CD4-positive, alpha-beta T cell (primary cell): ENCODE measurements at places on chromosomes 2 and 18. TPM values are rescaled to one million over a fixed set of nuclear protein-coding genes. Genes with fewer than 3 reads are reported as not detected.
A peak's percentile ranks its signal among the peaks of the same experiment; 100 is the strongest.

- no peaks in the 10 kb centered on the region for H3K27me3 ChIP-seq
- no peak overlapping the region for H3K4me3 ChIP-seq
- no peaks in the 10 kb centered on the region for H3K4me1 ChIP-seq
- DNase-seq, result no peak
- H3K27ac ChIP-seq, result no peak overlapping the region
Observed at GRCh38 chr2:173386738-173387065, 32.0 kb downstream of the CDCA7 start.

DNA sequence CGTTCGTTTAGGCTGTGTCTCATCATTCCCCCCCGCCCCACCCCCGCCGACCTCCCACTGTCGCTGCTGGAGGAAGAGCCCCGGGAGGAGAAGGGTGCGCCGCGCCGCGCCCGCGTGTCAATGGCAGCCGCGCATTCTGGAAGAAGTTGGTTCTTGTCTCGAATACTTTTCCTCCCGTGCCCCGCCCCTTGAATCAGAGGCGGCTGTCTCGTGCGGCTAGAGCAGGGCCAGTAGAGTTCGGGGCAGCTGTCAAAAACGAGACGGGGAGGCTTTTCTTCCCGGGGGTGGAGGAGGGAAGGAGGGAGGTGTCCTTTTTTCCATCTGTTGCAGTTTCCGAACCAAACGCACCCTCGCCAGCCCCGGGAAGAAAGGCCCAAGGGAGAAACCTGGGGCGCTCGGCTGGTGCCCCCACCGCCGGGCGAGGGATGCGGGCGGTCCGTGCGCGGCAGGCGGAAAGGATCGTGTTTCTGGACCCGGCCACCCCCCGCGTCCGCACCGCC, 410 bp upstream of the TGIF1 start:
- peak overlapping the region; percentile 90 for H3K4me3 ChIP-seq
- peaks cover 55% of the 10 kb centered on the region for H3K4me1 ChIP-seq
- H3K27ac ChIP-seq, result peak overlapping the region; percentile 98
- peak; percentile 70 for DNase-seq

GRCh38 chr2:39494784-39495251, 57.7 kb upstream of the MAP4K3 start:
- no peaks in the 10 kb centered on the region for H3K4me1 ChIP-seq
- no peaks in the 10 kb centered on the region for H3K36me3 ChIP-seq
- no peaks in the 10 kb centered on the region for H3K27me3 ChIP-seq
- DNase-seq, result no peak
- H3K27ac ChIP-seq, result no peak overlapping the region

DNA sequence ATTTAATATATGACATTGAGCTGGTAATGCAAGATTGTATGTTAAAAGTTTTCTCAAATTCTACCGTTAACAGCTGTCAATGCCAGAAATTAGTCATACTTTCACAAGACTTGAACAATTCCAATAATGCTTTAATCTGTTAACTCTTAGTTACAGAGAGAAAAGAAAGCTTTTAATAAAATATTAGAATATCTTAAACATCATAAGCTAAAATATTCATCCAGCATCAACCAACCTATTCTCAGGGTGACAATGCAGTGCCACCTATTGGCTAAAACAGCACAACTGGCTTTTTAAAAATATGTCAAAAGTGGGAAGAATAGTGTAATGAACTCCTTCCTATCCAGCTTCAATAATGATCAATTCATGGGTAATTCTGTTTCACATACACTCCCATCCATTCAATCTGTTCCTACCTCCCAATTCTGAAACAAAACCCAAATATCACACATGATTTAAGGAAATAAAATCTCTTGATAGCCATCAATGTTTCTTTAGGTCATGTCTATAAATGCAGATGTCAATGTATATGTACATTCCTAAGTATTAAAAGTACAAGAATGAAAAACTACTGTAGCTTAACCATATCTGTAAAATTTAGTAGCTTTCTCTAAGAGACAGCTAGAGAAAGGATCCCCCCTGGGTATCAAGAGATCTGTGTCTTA, 79.8 kb upstream of the CCDC141 start:
- no peaks in the 10 kb centered on the region for H3K36me3 ChIP-seq
- H3K27me3 ChIP-seq, result no peaks in the 10 kb centered on the region
- DNase-seq, result peak; percentile 36

DNA sequence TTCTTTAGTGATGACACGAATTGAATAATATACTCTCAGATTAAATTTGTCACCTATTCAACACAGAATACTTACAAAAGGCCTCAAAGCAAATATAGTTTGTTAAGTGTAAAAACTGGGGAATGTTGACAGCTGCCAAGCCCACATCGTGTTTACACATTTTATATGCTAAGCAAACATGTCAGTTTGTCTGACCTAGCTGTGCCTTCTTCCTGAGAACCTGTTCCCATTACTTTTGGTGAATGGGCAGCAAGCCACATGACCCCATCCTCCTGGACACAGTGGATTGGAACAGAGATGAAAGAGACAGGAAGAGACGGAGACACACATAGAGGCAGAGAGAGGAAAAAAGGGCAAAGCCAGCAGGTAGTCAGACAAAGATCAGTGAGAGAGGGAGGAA, 22.9 kb upstream of the CUL3 start:
- H3K4me1 ChIP-seq, result no peaks in the 10 kb centered on the region
- H3K27me3 ChIP-seq, result no peaks in the 10 kb centered on the region
- H3K4me3 ChIP-seq, result no peak overlapping the region
- DNase-seq, result no peak

KCNK3 gene
- not detected for total RNA-seq

DNA sequence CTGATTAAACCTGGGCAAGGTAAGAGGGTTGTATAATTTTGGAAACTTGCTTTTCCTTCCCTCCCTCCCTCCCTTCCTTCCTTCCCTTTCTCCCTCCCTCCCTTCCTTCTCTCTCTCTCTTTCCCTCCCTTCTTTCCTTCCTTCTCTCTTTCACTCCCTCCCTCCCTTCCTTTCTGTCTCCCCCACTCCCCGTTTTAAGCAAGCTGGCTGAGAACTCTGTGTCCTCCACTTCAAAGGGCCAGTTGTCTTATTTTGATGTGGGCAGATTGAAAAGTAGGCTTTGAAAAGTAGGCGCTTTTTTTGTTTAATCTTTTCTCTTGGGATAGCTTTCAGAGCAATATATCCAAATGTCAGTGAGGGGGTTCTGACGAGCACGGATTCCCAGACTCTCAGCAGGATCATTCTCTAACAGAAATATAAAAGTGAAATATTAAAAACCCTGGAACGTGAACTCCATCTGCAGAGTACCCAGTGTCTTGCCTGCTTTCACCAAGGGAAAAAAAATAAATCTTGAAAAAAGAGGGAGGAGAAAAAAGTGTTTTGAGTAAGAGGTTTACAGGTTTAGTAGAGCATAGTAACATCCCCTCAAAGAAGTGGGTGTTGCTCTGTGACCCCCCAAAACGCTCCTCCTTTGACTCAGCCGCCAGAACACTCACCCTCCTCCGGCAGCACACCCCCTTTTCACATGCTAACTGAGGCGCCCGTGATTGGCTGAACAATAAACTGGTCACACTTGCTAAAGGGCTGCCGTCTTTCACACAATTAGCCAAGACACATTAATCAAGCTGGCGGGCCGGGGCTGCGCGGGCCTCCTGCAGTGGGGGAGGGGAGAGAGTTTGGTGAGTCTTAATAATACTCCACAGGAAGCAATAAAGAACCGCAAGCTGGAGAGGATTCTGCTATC, 52.2 kb downstream of the CDK15 start:
- H3K27ac ChIP-seq, result no peak overlapping the region
- no peak overlapping the region for H3K4me3 ChIP-seq
- H3K36me3 ChIP-seq, result no peaks in the 10 kb centered on the region
- H3K4me1 ChIP-seq, result peaks cover 9% of the 10 kb centered on the region
- H3K27me3 ChIP-seq, result no peaks in the 10 kb centered on the region

GRCh38 chr18:51330739-51331138, 133.3 kb upstream of the MEX3C start:
- no peaks in the 10 kb centered on the region for H3K36me3 ChIP-seq
- no peak overlapping the region for H3K4me3 ChIP-seq
- no peak overlapping the region for H3K27ac ChIP-seq

DNA sequence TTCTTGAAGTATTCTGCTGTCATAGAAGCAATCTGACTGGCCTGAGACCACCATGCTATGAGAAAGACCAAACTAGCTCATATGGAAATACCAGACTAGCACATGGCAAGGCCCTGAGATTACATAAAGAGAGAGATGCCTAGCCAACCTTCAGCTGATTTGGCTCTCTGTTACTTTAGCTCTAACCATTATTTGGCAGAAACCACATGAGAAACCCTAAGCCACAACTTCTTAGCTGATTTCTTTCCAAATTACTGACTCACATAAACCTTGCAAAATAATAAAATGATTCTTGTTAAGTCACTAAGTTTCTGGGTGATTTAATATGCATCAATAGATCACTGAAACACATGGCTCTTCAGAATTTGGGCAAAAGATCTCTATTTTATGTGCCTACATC, 295.0 kb upstream of the ZNF521 start:
- H3K4me3 ChIP-seq, result no peak overlapping the region
- no peaks in the 10 kb centered on the region for H3K36me3 ChIP-seq
- DNase-seq, result no peak
- no peaks in the 10 kb centered on the region for H3K4me1 ChIP-seq

GRCh38 chr2:178871536-178871935, 64.3 kb upstream of the TTN start:
- H3K4me3 ChIP-seq, result no peak overlapping the region
- H3K27me3 ChIP-seq, result no peaks in the 10 kb centered on the region
- no peak overlapping the region for H3K27ac ChIP-seq
- no peaks in the 10 kb centered on the region for H3K4me1 ChIP-seq
- DNase-seq, result no peak
- no peaks in the 10 kb centered on the region for H3K36me3 ChIP-seq

ATP9B gene
- total RNA-seq, result 61.9 TPM
